ENCODE measurements at places on chromosomes 1 and 21. TPM values are rescaled to one million over a fixed set of nuclear protein-coding genes. Genes with fewer than 3 reads are reported as not detected.

DNA sequence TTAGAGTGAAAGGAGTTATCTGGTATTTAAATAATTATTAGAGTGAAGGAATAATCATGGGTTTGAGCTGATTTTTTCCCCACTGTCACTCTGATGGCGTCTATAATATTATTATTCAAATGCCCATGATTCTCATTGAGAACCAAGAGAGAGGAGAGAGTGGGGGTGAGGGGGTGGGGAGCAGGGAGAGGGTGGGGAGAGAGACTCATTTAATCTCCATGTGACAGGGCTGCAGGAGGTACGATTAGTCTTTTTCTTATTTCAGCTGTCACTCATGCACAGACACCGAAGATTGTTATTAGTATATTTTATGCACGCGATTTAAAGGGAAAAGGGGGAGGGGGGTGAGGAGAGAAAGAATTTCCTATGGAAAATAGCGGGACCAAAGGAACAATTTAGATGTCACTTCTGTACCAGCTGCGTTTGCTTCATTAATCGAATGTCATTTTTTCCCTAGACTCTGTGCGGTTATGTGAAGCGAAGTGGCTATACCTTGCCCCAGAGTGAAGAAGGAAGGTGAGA is 19.9 kb downstream of the PLXNA2 start:
- no peak for DNase-seq

DNA sequence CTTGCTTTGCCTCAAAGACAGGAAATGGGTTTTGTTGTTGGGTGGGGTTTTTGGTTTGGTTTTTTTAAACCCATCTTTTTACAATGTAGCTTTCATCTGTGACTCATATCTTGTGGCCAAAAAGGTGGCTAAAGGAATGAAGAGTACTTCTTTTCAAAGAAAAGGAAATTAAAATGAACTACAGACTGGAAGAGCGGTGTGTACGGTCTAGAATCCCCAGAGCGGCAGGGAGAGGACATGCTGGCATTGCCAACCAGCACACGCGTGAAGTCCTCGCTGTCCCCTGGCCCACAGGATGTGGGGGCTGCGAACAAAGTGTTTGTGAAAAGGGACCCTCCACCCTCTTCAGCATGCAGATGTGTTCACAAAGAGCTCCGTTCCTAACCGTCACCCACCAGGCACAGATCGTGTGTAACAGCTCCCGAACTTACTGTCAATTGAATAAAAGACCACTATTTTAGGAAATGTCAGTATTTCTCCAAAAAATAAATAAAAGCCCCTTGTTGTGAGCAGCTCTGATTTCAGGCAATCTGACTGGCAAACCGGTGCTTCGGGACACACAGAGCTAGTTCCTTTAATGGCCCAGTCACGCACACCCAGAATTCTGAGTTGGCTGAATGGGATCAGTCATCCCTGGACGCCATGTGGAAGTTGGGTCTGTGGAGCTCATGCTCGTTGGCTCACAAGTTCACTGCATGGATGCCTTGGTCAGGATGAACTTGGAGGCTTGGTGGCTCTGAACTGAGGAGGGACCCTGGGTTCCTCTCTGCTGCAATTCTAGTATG is 602.9 kb downstream of the NPHP4 start:
- no peak for DNase-seq

DNA sequence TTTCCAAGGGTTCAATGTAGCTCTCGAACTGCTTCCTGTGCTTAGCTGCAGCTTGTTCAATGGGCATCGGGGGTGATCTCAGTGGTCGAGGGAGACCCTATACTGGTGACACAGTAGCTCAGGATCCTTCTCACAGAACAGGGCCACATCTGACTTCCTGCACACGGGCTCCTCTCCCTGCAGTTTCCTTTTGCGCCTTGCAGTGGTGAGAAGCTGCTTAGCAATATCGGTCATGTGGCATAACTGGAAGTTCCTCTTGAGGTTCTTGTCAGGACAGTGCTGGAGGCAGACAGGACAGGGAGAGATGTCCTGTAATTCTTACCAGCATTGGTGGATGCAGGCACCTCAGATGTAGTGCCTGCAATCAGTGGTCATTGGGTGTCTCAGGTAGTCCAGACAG is 140.5 kb upstream of the MAP1LC3C start:
- DNase-seq: no peak

GRCh38 chr1:117674521-117675400 is 68.9 kb downstream of the TENT5C start:
- DNase-seq: no peak

DNA sequence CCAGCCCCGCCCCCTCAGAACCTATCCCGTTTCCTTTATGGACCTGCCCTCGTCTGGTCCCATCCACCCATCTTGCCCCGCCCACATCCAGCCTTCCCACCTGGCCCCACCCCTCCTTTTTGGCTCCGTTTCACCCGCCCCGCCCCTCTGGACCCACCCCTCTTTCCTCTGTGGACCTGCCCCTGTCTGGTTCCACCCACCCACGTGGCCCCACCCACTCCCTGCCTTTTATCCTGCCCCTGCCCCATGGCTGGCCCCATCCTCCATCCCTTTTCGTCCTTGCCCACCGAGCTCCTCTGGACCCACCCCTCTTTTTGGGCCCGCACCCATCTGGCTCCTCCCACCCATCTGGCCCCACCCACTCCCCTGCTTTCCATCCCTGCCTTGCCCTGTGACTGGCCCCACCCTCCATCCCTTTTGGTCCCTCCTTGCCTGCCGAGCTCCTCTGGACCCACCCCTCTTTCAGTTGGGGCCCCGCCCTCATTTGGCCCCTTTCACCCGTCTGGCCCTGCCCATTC is 177.3 kb downstream of the CAMTA1 start:
- DNase-seq: no peak

BRDT gene
- not detected for total RNA-seq

FCAMR gene
- total RNA-seq: not detected

PGBD5 gene
- 0.14 TPM for total RNA-seq

NBL1 gene
- total RNA-seq: 82.0 TPM

All from thoracic aorta (tissue), 2 donors.